Panc1 (cell line): ENCODE measurements at places on chromosomes 6 and 20.

DNA sequence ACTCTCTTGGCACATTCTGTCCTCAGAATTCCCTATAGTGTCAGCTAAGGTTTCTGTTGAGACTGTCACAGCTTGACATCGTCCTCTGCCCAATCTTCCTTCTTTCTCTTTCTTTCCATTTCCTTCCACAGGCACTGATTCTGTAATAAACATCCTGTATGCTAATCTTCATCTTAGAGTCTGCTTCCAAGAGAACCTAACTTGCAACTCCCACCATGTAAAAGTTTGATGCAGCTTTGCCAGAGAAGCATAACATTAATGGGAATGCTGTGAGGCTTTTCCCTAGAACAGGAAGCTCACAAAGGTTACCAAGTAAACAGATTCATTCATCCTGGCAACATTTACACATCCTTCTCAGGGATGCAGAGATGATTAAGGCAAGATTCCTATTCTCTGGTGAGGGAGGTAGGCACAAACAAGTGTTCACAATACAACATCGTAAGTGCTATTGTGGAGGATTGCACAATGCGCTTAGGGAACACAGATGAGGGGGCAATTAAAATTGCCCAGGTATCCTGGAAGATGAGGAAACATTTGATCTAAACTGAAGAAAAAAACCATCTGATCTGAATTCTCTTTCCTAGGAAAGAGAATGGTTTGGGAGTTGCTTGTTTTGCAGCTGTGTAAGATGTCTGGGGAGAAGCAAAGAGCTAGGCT is 74.7 kb downstream of the GRM1 start:
- H3K4me1 ChIP-seq: no peaks in the 10 kb centered on the region
- H3K36me3 ChIP-seq: no peaks in the 10 kb centered on the region; the same call in 1 of the 2 replicates
- DNase-seq: no peak
- no peak overlapping the region for H3K4me3 ChIP-seq
- no peak overlapping the region for H3K27ac ChIP-seq
- H3K27me3 ChIP-seq: no peaks in the 10 kb centered on the region

- no peaks in the 10 kb centered on the region for H3K36me3 ChIP-seq
- no peak for DNase-seq
- H3K4me3 ChIP-seq: no peak overlapping the region
- no peak overlapping the region for H3K27ac ChIP-seq
- no peaks in the 10 kb centered on the region for H3K27me3 ChIP-seq
These were observed 589.3 kb downstream of the TFAP2A start for GRCh38 chr6:9825526-9825925.

GRCh38 chr6:99434702-99435530 is 9.8 kb upstream of the PNISR start:
- H3K4me3 ChIP-seq: no peak overlapping the region
- H3K27ac ChIP-seq: no peak overlapping the region
- H3K27me3 ChIP-seq: no peaks in the 10 kb centered on the region
- peaks cover 7% of the 10 kb centered on the region; the same call in 1 of the 2 replicates for H3K36me3 ChIP-seq

DNA sequence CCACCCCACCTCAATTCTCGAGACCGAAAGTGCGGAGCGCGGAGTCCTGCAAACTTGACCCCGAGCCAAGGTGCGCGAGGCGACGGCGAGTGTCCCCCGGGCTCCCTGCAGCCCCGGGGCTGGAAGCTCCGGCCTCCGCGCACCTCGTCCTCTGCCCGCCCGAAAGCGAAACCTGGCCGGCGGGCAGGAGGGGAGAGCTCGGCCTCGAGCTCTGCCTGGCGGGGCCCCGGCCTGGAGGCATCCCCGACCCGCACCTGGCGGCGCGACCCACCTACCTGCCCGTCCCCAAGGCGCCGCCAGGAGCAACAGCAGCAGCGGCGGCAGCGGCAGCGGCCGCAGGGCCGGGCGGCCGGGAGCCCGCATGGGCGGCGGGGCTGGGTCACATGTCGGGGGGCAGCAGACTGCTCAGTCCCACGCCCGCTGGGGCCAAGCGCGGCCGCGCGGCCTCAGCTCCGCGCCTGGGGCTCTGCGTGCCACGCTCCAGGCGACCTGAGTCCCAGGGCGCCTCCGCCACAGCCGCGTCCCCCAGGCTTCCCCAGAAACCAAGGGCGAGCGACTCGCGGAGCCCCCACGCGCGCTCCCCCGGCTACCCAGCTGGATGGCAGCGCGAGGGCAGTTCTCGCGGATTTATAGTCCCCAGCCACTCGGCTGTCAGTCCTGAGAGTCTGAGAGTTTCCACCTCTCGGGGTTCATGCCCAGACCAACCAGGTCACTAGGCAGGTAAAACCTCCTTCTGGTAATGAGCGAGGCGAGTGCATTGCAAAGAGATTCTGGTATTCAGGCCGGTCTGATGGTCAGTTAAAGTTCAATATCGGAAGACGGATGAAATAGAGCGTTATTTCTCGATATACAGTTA is at the start of gene IL20RA:
Gene IL20RA (minus strand): TSS at position 600 of the 856 bp plus-strand sequence. CDS start 237 bp downstream, at position 363.
- H3K36me3 ChIP-seq: no peaks in the 10 kb centered on the region
- peaks cover 45% of the 10 kb centered on the region for H3K27me3 ChIP-seq
- peak within 1 kb of the TSS; percentile 58 for H3K4me3 ChIP-seq
- H3K4me1 ChIP-seq: no peaks in the 10 kb centered on the region
- no peak within 1 kb of the TSS for H3K27ac ChIP-seq

DNA sequence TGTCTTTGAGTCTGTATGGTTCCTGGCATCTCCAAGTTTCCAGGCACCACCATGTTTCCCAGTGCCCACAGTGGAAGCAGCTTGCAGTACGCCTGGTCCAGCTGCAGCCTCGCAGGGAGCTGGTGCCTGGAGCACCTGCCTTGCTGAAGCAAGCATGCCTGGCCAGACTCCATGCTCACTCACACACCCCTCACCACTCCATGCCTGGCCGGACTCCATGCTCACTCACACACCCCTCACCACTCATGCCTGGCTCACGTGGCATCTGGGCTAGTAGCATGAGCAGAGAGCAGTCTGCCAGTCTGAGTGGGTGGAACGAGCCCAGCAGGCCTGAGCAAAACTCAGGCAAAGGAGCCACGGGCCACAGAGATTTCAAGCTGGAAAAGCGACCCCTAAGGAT is 214.3 kb downstream of the TFAP2C start:
- DNase-seq: no peak
- no peaks in the 10 kb centered on the region for H3K36me3 ChIP-seq
- no peaks in the 10 kb centered on the region for H3K27me3 ChIP-seq
- no peak overlapping the region for H3K4me3 ChIP-seq

DNA sequence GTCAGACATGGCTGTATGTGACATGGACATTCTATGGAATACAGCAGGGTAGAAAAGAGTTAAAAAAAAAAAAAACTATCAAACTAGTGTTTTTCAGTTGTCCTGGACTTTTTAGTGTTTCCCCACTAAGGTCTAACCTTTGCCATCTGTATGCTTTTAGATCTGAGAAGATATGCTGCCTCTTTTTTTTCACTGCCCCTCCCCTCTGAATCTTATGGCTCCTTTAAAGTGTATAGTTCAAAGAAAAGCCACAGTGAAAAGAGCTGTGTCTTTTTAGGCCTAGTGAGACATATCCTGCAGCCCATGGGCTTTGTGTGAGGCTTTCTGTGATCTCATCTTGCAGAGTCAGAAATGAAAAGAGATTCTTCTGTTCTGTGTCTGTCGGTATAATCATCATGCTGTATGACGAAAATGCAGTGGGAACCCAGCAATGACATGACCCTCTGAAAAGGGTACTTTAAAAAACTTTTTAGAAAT is 29.3 kb downstream of the ADGRG6 start:
- peaks cover 2% of the 10 kb centered on the region; the same call in 1 of the 2 replicates for H3K36me3 ChIP-seq
- no peaks in the 10 kb centered on the region for H3K27me3 ChIP-seq
- peak overlapping the region; percentile 99 for H3K27ac ChIP-seq
- H3K4me3 ChIP-seq: peak overlapping the region; percentile 32
- peaks cover 100% of the 10 kb centered on the region for H3K4me1 ChIP-seq
- DNase-seq: no peak

DNA sequence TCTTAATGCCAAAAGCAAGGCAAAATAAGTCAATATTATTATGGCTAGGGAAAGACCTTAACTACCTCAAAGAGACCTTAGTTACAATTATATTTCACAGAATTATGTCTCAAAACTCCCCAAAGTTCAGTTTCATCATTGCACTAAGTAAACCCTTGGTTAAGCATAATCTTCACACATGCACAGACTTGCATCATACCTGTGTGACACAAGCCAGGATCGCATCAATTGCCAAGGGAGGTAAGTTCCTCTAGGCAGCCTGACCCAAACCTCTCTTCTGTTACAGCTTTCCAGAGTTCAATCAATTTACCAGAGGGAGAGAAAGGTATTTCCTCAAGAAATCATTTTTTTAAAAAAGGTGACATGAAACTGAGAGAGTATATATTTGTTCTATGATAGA is 31.9 kb upstream of the PRSS35 start:
- no peaks in the 10 kb centered on the region for H3K36me3 ChIP-seq
- no peaks in the 10 kb centered on the region for H3K4me1 ChIP-seq
- no peak for DNase-seq
- no peak overlapping the region for H3K4me3 ChIP-seq

DNA sequence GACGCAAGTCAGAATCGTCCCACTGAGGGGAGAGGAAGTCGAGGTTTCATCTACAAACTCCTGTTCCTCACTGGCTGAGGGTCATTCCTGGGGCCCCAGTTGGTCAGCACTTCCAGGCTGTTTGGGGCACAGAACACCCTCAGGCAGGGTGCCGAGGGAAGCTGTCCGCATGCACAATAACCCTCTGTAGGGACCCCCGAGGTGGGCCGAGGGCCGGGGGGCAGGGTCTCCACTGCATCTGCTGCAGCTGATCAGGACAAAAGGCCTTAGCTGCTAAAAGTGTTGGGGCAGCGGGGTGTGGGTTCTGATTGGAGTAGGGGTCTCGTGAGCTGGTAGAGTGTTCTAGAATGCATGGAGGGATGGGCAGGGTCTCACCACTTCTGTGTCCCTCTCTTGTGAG is 125.1 kb downstream of the TOX2 start:
- H3K4me3 ChIP-seq: no peak overlapping the region
- no peak for DNase-seq
- no peaks in the 10 kb centered on the region for H3K27me3 ChIP-seq
- no peaks in the 10 kb centered on the region for H3K36me3 ChIP-seq
- no peak overlapping the region for H3K27ac ChIP-seq

GRCh38 chr20:49455691-49456090 is 26.8 kb downstream of the KCNB1 start:
- H3K36me3 ChIP-seq: no peaks in the 10 kb centered on the region
- DNase-seq: no peak
- H3K27ac ChIP-seq: no peak overlapping the region
- no peak overlapping the region for H3K4me3 ChIP-seq
- H3K27me3 ChIP-seq: no peaks in the 10 kb centered on the region
- H3K4me1 ChIP-seq: peaks cover 14% of the 10 kb centered on the region

DNA sequence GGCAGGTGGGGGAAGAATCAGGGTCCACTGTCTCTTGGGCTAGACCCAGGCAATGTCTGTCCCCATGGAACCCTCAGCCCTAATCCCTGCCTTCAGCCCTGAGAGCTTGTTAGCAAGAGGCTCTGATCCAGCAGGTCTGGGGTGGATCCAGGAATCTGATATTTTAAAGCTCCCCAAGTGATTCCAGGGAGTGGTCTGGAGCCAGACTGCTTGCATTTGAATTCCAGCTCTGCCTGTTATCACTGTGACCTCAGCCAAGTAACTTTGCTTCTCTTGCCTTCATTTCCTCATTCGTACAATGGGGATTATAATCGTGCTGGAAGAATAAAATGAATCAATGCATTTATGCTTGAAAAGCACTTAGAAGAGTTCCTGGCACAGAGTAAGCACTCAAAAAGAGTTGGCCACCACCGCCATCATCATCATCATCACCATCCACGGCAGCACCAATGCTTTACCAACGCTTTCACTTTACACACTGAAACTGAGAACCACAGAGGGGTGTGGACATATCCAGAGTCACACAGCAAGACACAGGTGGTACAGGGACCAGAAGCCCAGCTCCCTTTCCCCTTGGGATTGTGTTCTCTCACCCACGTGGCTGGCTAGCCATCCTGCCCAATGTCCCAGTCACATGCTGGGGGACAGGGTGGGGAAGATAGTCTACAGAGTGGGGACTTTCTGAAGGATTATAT is 75.7 kb upstream of the RALY start:
- no peak overlapping the region for H3K4me3 ChIP-seq
- 0 out of 2 replicates have a peak, but pooled peaks cover 2% of the 10 kb centered on the region for H3K4me1 ChIP-seq
- no peak for DNase-seq

GRCh38 chr6:88764081-88764480 is 199.3 kb downstream of the RNGTT start:
- no peaks in the 10 kb centered on the region for H3K36me3 ChIP-seq
- no peak overlapping the region for H3K27ac ChIP-seq
- no peak for DNase-seq
- no peaks in the 10 kb centered on the region for H3K27me3 ChIP-seq

- H3K4me1 ChIP-seq: no peaks in the 10 kb centered on the region; the same call in 1 of the 2 replicates
- DNase-seq: no peak
- no peak overlapping the region for H3K27ac ChIP-seq
- no peak overlapping the region for H3K4me3 ChIP-seq
- no peaks in the 10 kb centered on the region for H3K36me3 ChIP-seq
These were observed 867 bp downstream of the NPBWR2 start for GRCh38 chr20:64106435-64106961.

- H3K27me3 ChIP-seq: no peaks in the 10 kb centered on the region
- H3K4me3 ChIP-seq: no peak overlapping the region
- H3K4me1 ChIP-seq: no peaks in the 10 kb centered on the region
- no peaks in the 10 kb centered on the region for H3K36me3 ChIP-seq
These were observed 87.1 kb downstream of the TRMT6 start for GRCh38 chr20:5863040-5863833.

- no peaks in the 10 kb centered on the region for H3K4me1 ChIP-seq
- no peak overlapping the region for H3K4me3 ChIP-seq
- no peaks in the 10 kb centered on the region for H3K36me3 ChIP-seq
- no peak overlapping the region for H3K27ac ChIP-seq
These were observed 22.2 kb downstream of the SAMHD1 start for GRCh38 chr20:36929290-36929689.

DNA sequence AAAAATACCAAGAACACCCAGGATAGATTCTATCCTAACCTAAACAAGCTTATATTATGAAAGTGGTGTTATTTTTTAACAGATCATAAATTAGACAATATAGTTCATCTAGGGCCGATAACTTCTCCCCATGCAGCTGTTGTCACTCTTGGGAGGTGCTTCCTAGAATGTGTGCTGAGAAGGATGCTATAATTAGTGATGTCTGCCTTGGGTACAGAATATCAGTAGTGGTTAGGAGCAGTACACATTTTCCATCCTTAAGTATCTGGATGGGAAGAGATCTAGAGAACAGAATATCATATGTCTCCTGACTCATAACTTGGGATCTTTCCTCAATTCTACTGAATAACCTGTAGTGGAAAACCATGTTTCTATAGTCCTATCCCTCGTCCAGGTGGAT is 214.5 kb downstream of the BCKDHB start:
- DNase-seq: no peak
- no peaks in the 10 kb centered on the region for H3K4me1 ChIP-seq
- no peak overlapping the region for H3K4me3 ChIP-seq
- H3K27me3 ChIP-seq: no peaks in the 10 kb centered on the region
- H3K36me3 ChIP-seq: no peaks in the 10 kb centered on the region
- no peak overlapping the region for H3K27ac ChIP-seq

GRCh38 chr6:130098317-130098716 is 79.9 kb downstream of the L3MBTL3 start:
- H3K36me3 ChIP-seq: no peaks in the 10 kb centered on the region
- no peak overlapping the region for H3K4me3 ChIP-seq
- no peak for DNase-seq
- no peaks in the 10 kb centered on the region for H3K27me3 ChIP-seq

- H3K4me1 ChIP-seq: no peaks in the 10 kb centered on the region
- H3K27ac ChIP-seq: no peak overlapping the region
- no peak overlapping the region for H3K4me3 ChIP-seq
- peaks cover 6% of the 10 kb centered on the region for H3K27me3 ChIP-seq
These were observed 143.7 kb downstream of the KLHL32 start for GRCh38 chr6:97068211-97068610.

GRCh38 chr6:53628354-53629119 is 37.0 kb downstream of the KLHL31 start:
- H3K4me3 ChIP-seq: no peak overlapping the region
- H3K27ac ChIP-seq: no peak overlapping the region
- no peak for DNase-seq
- no peaks in the 10 kb centered on the region for H3K36me3 ChIP-seq
